ENCODE measurements at places on chromosomes 11 and 22.

GRCh38 chr11:112221274-112221835 lies 4.9 kb upstream of the PTS start:
- no peak for DNase-seq

DNA sequence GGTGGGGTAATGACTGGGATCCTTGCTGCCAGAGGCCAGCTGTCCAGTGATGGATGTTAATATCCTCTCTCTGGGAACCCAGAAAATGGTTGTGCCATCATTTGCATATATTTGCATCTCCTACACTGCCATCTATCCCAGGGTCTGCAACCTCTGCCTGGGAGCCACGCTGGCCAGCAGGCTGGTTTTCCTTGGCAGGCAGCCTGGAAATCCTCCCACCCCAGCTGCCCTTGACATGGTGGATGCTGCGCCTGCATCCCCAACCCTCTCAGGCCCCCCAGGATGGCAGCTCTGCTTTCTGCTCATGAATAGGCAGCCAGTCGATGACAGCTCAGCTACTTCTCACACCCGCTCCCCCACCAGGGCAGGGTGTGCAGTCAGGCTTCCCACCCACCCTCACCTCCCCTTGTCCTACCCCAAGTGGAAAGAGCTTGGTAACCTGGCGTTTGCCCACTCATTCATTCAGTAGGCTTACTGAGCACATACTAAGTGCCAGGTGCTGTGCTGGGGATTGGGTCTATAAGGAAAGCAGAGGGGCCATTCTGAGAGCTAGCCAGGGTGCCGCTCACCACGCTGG lies 202.5 kb downstream of the TRIM29 start:
- no peak for DNase-seq

DNA sequence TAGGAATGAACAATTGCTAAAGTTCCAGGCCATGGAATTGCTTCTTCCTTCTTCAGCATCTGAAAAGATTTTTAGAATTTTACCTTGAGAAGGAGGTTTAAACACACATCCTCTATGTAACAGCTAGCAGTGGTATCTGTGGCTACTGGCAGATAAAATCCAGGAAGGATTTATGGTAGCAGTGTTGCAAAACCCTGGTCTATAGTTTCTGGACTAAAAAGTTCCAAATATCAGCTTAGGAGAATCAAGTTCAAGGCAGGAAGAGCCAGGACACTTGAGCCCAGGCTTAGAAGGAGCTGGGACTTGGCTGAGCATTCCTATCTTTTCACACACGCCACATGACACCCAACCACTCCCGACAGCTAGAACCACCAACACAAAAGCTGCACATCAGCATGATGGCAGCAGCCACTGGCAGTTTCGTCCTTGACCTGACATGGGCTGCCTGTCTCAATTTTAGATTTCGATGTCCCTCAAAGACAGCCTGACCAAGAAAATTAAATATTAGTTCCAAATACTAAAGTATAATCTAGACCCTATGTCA lies 14.1 kb downstream of the LARGE2 start:
- no peak for DNase-seq

GRCh38 chr22:41487037-41487935 lies 18.4 kb downstream of the ACO2 start:
- no peak for DNase-seq

DNA sequence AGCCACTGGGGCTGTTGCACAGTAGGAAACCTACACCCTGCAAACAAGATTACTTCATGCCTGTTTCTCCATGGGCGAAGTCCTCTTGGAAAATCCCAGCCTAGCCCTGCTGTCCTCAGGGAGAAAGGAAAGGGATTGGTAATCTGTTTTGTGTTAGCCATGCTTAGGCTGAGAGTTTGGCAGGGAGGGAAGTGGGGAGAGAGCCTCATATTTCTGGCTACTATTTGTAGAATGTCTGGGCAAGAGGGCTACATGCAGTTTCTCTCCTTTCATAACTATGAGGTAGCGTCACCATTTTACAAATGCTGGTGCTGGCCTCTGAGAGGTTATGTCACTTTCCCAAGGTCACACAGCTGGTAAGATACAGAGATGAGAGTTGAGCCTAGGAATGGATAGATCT lies 737 bp upstream of the MFRP start:
- DNase-seq, result no peak

GRCh38 chr11:1831338-1832210 lies 3.2 kb upstream of the SYT8 start:
- DNase-seq, result no peak

DNA sequence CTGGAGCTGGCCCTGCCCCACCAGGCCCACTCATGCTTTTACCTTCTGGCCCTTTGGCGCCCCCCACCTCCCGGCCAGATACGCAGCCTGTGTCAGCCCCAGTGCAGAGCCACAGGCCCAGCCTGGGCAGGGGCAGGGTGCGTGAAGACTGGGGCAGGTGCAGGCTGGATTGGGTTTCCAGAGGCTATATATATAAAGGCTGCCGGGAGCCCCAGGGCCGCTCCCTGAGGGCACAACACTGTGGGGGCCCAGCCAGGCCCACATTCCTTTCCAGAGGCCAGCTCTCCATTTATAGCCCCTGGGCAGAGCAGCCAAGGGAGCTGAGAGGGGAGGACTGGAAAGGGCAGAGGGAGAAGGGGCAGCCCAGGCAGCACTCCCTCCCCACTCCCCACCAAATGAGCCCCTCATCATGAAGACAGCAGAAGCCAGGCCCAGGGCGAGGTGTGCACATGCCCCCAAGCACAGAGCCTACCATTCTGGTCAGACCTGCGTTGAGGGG lies 5.0 kb upstream of the MYOD1 start:
- no peak for DNase-seq

DNA sequence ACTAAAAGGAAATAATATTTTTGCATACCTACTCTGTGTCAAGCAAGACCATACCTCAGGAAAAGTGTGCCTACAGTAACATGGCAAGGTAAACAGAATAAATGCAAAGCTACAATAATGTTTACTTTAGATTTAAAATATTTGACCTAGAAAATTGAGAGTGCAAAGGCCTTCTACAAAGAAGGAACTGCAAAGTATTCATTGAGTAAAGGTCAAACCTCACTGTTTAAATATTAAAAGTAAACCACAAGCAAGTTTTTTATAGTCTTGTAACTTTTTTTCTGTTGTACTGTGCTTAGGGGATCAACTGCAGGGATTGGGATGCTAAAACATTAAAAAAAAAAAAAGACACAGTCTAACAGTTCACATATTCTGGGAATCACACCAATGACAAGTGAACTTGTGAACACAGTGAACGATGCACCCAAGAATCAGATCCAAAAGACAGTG lies 48.8 kb downstream of the CWF19L2 start:
- DNase-seq, result no peak

DNA sequence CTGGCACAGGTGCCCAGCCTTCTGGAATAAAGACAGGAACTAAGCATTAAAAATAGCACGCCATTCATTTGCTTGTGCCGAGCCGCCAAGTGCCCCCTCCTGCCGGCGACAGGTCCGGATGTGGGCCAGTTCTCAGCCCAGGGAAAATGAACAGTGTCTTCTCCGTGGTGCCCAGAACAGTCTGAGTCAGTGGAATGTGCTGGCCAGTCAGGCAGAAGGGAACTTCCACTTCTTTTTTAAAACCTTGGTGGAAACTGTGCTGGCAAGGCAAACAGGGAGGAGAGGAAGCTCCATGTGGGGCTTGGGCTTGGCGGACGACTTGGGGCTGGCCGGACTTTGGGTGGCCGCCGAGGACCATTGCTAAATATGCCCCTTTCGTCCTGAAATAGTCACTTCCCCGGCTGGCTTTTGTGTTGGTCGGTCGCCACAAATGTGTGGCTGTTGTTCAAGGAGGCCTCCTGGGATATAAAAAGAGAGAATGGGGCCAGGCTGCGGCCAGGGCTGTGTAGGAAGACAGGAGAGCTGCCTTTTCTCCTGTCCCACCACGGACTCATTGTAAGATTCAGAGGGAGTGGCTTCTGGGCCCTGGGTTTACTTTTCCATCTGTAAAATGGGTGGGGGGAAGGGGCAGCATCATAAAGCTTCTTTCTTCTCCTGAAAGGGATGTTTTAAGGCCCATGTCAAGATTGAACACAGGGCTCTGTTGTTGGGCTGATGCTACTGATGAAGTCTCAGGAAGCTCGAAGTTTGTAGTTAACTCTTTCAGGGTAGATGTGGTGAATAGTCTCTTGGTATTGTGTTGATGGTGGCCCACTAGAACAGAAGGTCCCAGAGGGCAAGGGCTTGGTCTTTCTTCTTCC lies 101.0 kb downstream of the PTPRJ start:
- peak; percentile 21 for DNase-seq

GRCh38 chr11:118544647-118545010 lies 13.6 kb downstream of the TMEM25 start:
- no peak for DNase-seq

DNA sequence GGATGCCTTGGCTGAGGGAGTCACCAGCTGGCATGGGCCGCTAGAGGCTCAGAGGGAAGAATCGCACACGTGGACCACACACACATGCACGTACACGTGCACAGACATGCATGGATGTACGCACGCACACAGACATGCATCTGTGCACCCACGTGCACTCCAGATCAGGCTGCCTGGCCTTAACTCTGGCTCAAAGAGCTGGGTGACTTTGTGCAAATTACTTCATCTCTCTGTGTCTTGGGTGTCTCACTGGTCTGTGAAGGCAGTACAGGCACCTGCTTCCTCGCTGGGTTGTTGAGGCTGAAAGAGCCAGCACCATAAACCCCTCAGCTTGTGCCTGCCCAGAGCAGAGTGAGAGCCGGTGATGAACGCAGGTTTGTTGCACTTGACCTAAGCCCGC lies 28.7 kb downstream of the TMPRSS6 start:
- no peak for DNase-seq

Data from stimulated activated CD8-positive, alpha-beta memory T cell treated with anti-CD3 and anti-CD28 coated beads, Interleukin-7, amount 100 ng/mL, for 48 hours (primary cell).